ENCODE measurements at places on chromosomes 1 and 21. TPM values are rescaled to one million over a fixed set of nuclear protein-coding genes. Genes with fewer than 3 reads are reported as not detected.
A peak's percentile ranks its signal among the peaks of the same experiment; 100 is the strongest.

- peaks cover 4% of the 10 kb centered on the region for H3K27me3 ChIP-seq
- peaks cover 12% of the 10 kb centered on the region for H3K4me1 ChIP-seq
- H3K27ac ChIP-seq: no peak within 1 kb of the TSS
- peak within 1 kb of the TSS; percentile 53 for H3K4me3 ChIP-seq
Observed at GRCh38 chr21:25638660-25639550, at the start of gene JAM2. Gene JAM2 (plus strand): TSS chr21:25639258. CDS start chr21:25639822, 564 bp downstream.

DNA sequence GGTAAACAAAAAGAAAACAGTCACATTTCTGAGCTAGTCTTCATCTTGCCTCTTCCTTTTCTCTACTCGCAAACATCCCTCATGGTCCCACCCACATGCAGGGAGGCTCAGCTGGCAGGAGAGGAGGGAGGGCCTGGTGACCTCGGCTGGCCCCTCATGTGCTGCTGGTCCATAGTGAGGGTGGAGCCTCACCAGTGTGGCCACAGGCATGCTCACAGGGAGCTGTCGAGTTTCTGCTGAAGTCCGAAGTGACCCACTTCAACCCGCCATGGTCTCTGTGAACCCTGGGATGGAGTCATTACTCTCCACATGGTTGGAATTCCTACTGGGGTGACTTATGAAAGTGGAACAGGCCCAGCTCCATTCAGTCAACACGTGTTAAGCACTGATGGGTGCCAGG, 253.4 kb downstream of the RHOU start:
- H3K27ac ChIP-seq: no peak overlapping the region
- H3K4me1 ChIP-seq: no peaks in the 10 kb centered on the region
- H3K36me3 ChIP-seq: no peaks in the 10 kb centered on the region
- H3K27me3 ChIP-seq: no peaks in the 10 kb centered on the region

DNA sequence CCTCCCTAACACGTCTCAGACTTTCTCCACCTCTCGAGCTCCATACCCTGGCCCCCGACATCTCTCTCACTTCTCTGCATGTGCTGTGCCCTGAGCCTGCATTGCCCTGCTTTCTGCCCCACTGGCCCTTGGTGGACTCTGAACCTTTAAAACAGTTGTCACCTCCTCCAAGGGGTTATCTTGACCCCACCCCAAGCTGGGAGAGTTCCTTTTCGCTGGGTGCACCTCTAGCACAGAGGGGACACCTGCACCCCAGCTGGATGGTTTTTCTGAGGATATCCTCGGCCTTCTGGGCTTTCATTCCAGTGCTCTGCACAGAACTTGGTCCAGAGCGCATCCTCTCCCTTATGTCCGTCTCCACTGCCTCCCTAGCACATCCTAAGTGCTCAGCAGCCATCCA, 4.2 kb upstream of the CDCP2 start:
- H3K4me3 ChIP-seq: no peak overlapping the region
- H3K27ac ChIP-seq: no peak overlapping the region
- no peaks in the 10 kb centered on the region for H3K4me1 ChIP-seq
- no peaks in the 10 kb centered on the region for H3K36me3 ChIP-seq

GRCh38 chr1:168227620-168228019, 1.8 kb downstream of the SFT2D2 start:
- no peak for DNase-seq
- peaks cover 16% of the 10 kb centered on the region for H3K36me3 ChIP-seq
- no peak overlapping the region for H3K27ac ChIP-seq
- peaks cover 27% of the 10 kb centered on the region for H3K4me1 ChIP-seq
- no peaks in the 10 kb centered on the region for H3K27me3 ChIP-seq

C4BPA gene
- total RNA-seq: not detected

- peak; percentile 45 for DNase-seq
- peak overlapping the region; percentile 17 for H3K27ac ChIP-seq
- peaks cover 31% of the 10 kb centered on the region for H3K4me1 ChIP-seq
- H3K36me3 ChIP-seq: no peaks in the 10 kb centered on the region
- H3K4me3 ChIP-seq: peak overlapping the region; percentile 32
- H3K27me3 ChIP-seq: no peaks in the 10 kb centered on the region
Observed at GRCh38 chr1:182259229-182259872, 132.2 kb downstream of the GLUL start.

- no peak overlapping the region for H3K4me3 ChIP-seq
- H3K36me3 ChIP-seq: no peaks in the 10 kb centered on the region
- H3K27ac ChIP-seq: no peak overlapping the region
Observed at GRCh38 chr21:40616377-40616704, 230.6 kb downstream of the DSCAM start.

CLEC20A gene
- not detected for total RNA-seq

- DNase-seq: no peak
- H3K27me3 ChIP-seq: no peaks in the 10 kb centered on the region
- no peak overlapping the region for H3K4me3 ChIP-seq
- no peak overlapping the region for H3K27ac ChIP-seq
- no peaks in the 10 kb centered on the region for H3K36me3 ChIP-seq
- H3K4me1 ChIP-seq: no peaks in the 10 kb centered on the region
Observed at GRCh38 chr1:82567348-82567747, 766.6 kb downstream of the ADGRL2 start.

GRCh38 chr1:206496131-206496793, 11.1 kb upstream of the RASSF5 start:
- DNase-seq: no peak
- no peaks in the 10 kb centered on the region for H3K27me3 ChIP-seq
- no peak overlapping the region for H3K27ac ChIP-seq
- no peaks in the 10 kb centered on the region for H3K4me1 ChIP-seq
- no peak overlapping the region for H3K4me3 ChIP-seq

- H3K4me3 ChIP-seq: peak within 1 kb of the TSS; percentile 74
- no peaks in the 10 kb centered on the region for H3K27me3 ChIP-seq
- peaks cover 36% of the 10 kb centered on the region for H3K4me1 ChIP-seq
- H3K27ac ChIP-seq: peak within 1 kb of the TSS; percentile 67
- no peaks in the 10 kb centered on the region for H3K36me3 ChIP-seq
Observed at GRCh38 chr1:151839457-151840403, at the start of gene C2CD4D. Gene C2CD4D (minus strand): TSS chr1:151839820. CDS start chr1:151838989, 831 bp downstream.

DNA sequence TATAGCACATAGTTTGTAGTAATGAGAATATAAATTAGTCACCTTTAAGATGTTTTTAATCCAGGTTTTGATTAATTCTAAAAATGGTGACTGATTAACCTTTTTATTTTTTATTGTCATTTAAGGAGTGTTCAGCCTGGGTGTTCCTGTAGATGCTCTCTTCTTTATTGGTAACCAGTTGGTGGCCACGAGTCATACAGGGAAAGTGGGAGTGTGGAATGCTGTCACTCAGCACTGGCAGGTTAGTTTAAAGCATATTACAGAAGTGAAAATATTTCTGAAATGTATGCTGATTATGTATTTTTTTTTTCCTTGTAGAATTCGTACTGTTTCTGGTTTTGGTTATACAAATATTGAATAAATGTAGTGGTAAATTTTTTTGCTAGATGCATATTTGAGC, 28.1 kb downstream of the KCTD3 start:
- H3K27me3 ChIP-seq: no peaks in the 10 kb centered on the region
- no peak overlapping the region for H3K4me3 ChIP-seq
- no peak overlapping the region for H3K27ac ChIP-seq
- no peak for DNase-seq
- H3K36me3 ChIP-seq: no peaks in the 10 kb centered on the region

PEAR1 gene
- total RNA-seq: not detected

GRCh38 chr1:93603601-93604000, 78.0 kb downstream of the BCAR3 start:
- no peak overlapping the region for H3K27ac ChIP-seq
- no peaks in the 10 kb centered on the region for H3K36me3 ChIP-seq
- H3K4me3 ChIP-seq: no peak overlapping the region
- peaks cover 13% of the 10 kb centered on the region for H3K27me3 ChIP-seq
- no peaks in the 10 kb centered on the region for H3K4me1 ChIP-seq

DNA sequence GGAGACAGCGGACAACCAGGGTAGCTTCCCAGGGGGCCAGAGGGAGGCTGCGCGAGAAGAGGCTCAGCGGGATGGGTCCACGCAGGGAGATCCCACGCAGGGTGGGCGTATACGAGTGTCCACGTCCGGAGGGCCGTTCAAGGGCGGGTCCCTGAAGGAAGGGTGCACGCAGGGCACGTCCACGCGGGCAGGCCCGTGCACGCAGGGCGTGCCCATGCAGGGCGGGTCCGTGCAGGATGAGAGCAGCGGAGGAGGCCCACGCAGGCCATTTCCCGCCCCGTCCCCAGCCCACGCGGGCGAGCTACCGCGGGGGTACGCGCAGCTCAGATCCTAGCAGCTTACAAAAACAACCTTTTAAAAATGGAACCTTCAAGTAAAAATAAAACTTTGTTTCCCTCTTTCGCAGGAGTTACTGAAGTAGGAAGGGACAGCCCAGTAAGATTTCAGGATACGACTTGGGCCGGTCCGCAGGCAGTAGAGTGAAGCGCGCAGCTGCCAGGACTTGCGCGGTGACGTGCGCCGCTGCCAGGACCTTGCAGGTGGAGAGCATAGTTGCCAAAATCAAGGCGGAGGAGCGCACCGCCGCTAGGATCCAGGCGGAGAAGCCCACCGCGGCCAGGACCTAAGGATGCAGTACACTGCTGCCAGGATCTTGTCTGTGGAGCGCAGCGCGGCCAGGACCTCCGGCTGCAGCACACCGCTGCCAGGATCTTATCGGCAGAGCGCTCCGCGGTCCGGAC, 416 bp upstream of the RNF187 start:
- peak overlapping the region; percentile 99 for H3K4me3 ChIP-seq
- no peaks in the 10 kb centered on the region for H3K27me3 ChIP-seq
- H3K27ac ChIP-seq: peak overlapping the region; percentile 100
- H3K4me1 ChIP-seq: peaks cover 24% of the 10 kb centered on the region
- H3K36me3 ChIP-seq: peaks cover 13% of the 10 kb centered on the region

GRCh38 chr1:10286244-10286643, 75.9 kb downstream of the KIF1B start:
- H3K36me3 ChIP-seq: peaks cover 4% of the 10 kb centered on the region
- DNase-seq: no peak
- H3K4me3 ChIP-seq: no peak overlapping the region
- H3K4me1 ChIP-seq: no peaks in the 10 kb centered on the region
- no peaks in the 10 kb centered on the region for H3K27me3 ChIP-seq
- no peak overlapping the region for H3K27ac ChIP-seq

- no peaks in the 10 kb centered on the region for H3K36me3 ChIP-seq
- no peaks in the 10 kb centered on the region for H3K27me3 ChIP-seq
- no peak overlapping the region for H3K27ac ChIP-seq
- no peak for DNase-seq
Observed at GRCh38 chr1:197224160-197224559, 43.9 kb upstream of the CRB1 start.

DNA sequence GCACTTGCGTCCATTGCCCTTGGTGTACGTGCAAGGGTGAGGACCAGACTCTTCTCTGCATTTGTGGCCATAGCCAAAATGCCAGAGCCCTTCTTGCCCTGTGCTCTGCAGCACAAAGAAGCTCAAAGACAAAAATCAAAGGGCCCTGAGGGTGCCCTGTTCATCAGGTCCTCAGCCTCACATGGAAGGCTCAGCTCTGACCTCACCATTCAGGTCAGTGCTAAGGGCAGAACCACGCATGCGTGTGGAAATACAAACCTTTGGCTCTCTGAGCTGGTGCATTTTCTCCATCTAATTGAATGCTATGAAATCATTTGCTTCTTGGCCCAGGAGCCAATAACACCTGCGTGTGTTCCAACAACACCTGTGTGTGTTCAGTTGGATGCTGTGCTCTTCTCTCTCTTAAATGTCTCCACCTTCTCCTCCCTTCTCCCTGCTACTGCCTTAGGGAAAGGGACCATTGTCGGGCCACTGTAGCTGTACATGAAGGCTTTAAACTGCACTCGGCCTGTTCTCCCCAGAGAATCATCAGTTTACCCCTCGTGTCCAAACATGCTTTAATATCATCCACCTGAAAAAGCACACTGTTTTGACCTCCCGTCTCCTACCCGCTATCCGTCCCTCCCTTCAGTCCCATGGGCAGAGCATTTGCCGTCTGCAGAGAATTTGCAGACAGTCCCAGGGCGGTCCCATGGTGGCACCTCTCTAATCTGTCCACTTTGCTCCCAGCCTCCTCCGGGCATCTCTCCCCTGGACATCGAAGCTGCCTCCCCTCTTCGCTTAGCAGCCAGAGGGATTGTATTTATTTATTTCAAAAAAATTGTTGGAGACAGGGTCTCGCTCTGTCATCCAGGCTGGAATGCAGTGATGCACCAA, 60.6 kb downstream of the EVA1C start:
- H3K36me3 ChIP-seq: no peaks in the 10 kb centered on the region
- H3K27me3 ChIP-seq: no peaks in the 10 kb centered on the region
- H3K4me1 ChIP-seq: no peaks in the 10 kb centered on the region
